ENCODE measurements at places on chromosomes 6 and 20.

GRCh38 chr6:166304106-166304505, 4.1 kb downstream of the PRR18 start:
- no peak for DNase-seq

DNA sequence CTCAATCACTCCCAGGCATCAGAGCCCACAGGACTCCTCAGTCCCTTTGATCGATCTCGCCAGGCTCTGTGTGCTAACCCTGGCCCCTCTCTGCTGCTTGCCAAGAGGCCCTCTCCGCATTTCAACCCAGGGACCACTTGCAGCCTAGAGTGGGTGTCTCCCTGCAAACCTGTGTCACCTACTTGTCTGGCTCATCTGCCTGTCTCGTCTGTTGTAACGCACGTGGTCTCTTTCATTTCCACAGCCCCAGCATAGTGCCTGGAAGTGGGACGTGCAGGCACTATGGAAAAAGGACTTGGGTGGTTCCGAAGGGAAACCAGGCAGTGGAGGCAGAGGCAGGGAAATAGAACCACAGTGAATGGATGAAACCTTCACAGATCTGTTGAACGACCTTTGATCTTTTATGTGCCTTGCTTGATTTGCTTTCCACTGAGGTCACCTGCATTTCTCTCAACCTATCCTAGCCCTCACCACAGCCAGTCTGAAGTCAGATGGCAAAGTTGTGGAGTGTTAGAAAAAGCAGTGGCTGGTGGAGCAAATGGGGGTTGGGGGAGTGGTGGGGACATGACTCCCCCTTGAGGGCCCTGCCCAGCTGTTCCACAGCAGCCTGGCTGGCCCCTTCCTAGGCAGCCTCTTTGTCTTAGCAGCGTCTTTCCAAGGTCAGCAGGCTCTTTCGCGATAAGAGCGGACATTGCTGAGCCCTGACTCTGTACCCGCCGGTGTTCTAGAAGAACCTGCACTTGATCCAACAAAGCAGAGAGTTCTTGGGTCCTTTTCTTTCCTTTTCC, 55.8 kb upstream of the TAGAP start:
- DNase-seq: no peak

- DNase-seq: no peak
Measured at GRCh38 chr6:125904871-125905270, 51.7 kb upstream of the HINT3 start.

DNA sequence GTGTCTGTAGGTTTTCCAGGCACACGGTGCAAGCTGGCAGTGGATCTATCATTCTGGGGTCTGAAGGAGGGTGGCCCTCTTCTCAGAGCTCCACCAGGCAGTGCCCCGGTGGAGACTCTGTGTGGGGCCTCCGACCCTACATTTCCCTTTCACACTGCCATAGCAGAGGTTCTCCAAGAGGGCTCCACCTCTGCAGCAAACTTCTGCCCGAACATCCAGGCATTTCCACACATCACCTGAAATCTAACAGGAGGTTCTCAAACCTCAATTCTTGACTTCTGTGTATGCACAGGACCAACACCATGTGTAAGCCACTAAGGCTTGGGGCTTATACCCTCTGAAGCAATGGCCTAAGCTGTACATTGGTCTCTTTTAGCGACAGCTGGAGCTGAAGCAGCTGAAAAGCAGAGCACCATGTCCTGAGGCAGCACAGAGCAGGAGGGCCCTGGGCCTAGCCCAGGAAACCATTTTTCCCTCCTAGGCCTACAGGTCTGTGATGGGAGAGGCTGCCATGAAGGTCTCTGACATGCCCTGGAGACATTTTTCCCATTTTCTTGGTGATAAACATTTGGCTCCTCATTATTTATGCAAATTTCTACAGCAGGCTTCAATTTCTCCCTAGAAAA, 253.3 kb downstream of the ERMARD start:
- DNase-seq: no peak

DNA sequence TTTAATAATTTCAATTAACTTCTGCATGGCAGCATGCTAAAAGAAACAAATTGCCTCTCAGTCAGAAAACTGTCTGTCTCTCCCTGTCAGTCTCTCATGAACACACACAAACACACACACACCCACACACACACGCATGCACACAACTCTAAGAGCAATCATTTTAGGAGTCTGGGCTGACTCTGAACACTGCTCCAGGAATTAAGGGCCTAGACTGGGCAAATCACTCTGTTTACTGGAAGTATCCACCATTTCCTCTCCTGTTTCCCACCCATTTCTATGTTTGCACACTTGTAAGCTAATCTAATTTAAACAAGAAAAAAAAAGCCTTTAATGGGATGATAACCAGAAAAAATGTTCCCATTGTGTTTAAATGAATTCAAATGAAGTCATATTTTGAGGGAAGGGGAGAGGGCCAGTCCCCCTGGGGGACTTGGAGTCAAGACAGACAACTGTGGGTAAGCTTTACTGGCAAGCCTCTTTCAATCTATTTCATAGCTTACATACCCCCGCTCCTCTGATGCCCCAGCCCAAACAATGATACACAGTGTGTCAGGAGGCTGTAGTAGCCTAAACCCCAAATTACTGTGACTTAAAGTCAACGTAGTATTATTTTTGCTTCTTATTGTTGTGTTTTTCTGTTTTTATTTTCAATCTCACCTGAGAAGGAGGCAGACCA, 447.8 kb upstream of the FLRT3 start:
- DNase-seq: no peak

DNA sequence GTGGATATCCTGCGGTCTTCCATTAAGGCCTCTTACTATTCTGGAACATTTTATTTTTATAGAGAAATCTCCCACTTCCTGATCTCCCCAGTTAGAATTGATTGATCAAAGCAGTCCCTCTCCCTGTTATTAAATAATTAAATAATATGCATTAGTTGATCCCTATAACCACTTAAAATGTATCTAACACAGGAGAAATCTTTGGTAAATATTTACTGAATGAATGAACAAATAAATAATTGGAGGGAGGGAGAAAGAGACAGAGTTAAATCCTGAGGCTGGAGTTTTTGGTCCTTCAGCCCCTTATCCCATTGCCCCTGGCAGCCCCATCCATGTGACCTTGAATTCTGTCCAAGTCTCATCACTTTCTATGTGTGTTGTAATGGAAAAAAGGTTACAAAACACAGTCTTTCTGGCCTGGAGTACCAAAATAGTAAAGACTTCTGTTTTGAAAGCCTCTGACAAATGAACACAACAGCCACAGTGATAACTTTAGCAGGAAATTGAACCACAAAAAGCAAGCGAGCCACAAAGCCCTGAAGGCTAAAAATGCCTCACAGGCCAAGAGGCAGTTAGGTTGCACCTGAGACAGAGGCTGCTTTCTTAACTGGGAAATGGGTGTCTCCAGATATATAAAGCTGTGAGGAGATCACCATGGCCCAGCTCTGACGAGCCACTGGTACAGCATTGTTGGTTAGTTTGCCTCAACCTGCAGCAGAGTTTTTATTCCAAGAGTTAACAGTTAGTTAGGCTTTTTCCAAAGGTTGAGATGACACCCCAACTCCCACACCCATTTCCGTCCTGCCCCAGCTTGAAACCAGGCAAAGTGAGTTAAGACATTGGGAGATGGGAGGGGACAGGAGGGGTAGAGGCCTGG, 11.3 kb downstream of the NT5E start:
- DNase-seq: no peak

DNA sequence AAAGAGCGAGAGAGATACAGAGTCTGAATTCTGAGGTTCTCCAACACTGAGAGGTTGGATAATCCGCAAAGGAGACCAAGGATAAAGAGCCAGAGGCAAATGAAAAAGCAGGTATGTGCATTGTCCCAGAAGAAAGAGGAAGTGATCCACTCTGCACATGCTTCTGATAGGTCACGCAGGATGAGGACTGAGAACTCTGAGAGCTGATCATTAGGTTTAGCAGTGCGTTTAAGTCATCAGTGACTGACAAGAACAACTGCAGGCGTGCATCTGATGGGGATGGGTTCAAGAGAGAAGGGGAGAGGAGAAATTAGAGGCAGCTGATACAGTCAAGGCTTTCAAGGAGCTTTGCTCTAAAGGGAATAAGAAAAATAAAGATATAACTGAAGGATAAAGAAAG, 301.2 kb upstream of the SGK1 start:
- no peak for DNase-seq

GRCh38 chr6:12439296-12439695, 149.1 kb downstream of the EDN1 start:
- DNase-seq: no peak

GRCh38 chr6:161139766-161140553, 133.9 kb downstream of the AGPAT4 start:
- DNase-seq: no peak

DNA sequence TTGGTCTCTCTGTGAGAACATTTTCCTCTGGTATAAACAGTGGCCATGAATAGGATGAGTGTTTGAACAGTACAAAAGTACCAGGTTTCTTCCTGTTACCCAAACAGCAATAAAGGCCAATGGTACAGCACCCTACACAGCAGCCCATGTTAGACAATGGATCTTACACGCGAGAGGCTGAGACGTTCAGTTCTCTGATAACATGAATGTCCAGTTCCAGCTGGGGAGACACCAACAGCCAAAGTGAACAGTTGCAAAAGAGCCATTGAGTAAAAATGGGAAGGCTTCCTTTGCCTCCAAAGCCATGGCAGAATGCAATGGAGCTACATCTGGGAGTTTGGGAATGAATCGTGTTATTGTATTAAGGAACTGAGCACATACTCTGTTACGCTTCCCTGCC, 246.8 kb upstream of the SGK1 start:
- DNase-seq: no peak

GRCh38 chr20:16209951-16210361, 363.3 kb downstream of the KIF16B start:
- DNase-seq: no peak

- no peak for DNase-seq
Measured at GRCh38 chr6:96898241-96898851, 655 bp upstream of the NDUFAF4 start.

DNA sequence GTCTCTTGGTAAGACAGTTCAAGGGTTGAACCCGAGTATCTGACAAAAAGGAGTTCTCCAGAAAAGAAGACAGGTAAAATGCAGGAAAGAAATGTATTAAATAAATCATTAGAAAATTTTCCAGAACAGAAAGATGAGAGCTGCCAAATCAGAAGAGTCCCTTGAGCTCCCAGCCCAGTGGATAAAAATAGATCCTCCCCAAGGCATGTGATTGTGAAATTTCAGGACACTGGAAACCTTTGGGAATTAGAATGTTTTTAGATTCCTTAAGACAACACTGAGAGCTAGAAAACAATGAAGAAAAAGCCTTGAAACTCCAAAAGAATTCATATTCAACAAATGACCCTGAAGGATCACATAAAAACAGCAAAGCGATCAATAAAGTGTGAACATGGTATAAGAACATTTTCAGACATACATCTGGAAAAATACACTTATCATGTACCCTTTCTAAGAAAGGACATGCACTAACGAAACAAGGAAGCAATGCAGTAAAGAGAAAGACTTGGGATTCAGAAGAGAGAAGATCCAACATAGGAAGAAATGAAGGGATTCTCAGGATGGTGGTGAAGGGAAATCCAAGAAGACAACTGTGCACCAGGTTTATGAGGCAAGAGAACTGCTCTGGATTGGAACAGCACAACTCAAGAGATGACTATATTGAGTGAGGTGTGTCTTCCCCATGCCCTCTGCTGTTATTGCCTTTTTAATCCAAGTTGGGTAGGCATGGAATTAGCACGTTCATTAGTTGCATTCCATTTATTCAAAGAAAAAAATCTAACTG, 390.4 kb downstream of the SYNE1 start:
- DNase-seq: no peak

DNA sequence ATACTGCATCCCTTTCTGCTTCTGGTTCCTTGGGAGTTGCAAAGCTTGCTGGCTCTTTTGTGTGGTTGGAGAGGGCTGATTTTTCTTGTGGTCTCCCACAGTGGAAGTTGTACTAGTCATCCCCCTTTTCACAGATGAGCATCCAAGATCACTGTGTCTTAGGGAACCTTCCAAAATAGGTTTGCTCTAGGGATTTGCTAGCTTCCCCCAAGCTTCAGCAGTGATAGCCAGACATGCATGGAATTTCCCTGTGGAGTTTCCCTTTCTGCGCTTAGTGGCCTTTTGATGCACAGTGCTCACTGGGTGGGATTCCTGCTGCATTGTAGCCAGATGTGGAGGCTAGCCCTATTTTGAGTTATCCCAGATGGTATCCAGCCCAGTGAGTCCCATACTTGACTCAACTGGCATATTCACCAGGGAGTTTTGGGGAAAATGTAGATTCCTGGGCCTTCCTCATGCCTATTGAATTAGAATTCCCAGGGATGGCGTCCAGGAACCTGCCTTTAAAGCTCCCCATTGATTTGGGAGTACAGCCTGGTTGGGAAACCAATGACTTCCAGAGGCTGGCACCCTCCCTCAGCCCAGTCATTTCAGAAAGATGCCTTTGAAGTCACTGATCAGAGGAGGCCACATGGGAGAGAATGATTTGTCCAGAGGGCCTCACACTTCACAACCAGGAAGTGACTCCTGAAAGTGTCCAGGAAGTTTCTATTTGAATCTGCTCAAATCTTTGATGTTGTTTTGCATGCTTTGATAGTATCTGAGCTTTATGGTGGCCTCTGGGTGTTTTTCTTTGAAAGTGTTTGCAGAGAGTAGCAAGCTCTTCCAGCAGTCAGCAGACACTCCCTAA, 25.9 kb downstream of the PPARD start:
- DNase-seq: peak; percentile 25

DNA sequence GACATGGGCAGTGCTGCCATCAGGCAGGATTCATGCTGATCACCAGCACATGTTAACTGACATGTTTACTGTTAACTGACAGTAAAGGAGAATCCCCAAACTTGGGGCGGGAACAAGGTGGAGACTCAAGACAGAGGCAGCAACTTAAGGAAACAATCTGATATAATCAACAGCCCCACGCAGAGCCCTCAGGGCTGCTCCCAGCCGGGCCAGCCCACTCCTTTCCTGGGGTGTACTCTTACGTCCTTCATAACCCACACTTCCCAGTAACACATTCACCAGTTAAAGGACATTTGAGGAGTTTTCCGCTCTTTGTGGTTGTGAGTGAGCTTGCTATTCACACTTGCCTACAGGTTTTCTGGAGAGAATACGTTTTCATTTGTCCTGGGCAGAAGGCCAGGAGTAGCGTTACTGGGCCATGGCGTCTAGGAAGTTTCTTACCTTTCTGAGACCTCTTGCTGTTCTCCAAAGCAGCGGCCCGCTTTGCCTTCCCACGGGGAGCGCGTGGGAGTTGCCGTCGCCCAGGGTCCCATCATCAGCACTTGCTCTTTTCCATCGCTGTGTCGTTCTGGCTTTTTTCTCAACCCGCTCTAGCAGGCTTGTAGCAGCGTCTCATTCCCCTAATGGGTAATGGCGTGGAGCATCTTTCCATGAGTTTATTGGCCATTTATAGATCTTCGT, 56.4 kb downstream of the FOXF2 start:
- no peak for DNase-seq

All from naive thymus-derived CD4-positive, alpha-beta T cell (primary cell).